HepG2 (cell line): ENCODE measurements at places on chromosomes 3 and 15. TPM values are rescaled to one million over a fixed set of nuclear protein-coding genes. Genes with fewer than 3 reads are reported as not detected.

DNA sequence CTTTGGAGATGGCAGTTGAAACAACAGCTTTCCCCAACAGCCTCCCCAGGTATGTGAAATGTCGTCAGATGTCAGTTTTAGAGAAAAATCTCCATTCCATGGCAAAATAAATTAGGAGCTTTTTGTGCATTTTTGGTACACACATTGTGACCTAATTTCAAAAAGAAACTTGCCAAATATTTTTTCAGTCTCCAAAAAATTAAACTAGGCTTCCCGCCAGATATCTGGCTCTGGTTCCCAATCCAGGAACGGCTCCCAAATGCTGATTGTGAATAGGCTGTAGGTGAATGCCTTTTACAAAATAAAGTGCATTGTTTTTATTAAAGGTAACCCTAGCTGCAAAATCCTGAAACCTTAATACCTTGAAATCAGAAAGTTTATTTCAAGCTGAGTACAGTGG is 10.9 kb downstream of the KCNAB1 start:
- no peak overlapping the region for H3K27ac ChIP-seq
- H3K36me3 ChIP-seq: no peaks in the 10 kb centered on the region
- DNase-seq: no peak

GRCh38 chr15:62382046-62382445 is 217.0 kb upstream of the C2CD4B start:
- DNase-seq: no peak
- H3K4me1 ChIP-seq: 0 out of 2 replicates have a peak, but pooled peaks cover 2% of the 10 kb centered on the region
- H3K4me3 ChIP-seq: no peak overlapping the region
- peaks cover 12% of the 10 kb centered on the region; the same call in 2 of the 3 replicates for H3K27me3 ChIP-seq

GRCh38 chr3:15367059-15367458 is 34.7 kb upstream of the SH3BP5 start:
- no peaks in the 10 kb centered on the region for H3K36me3 ChIP-seq
- peaks cover 7% of the 10 kb centered on the region; the same call in 1 of the 3 replicates for H3K27me3 ChIP-seq
- peaks cover 21% of the 10 kb centered on the region for H3K4me1 ChIP-seq
- no peak overlapping the region for H3K4me3 ChIP-seq
- H3K27ac ChIP-seq: no peak overlapping the region

GRCh38 chr3:109874896-109875708 is 537.8 kb upstream of the DPPA4 start:
- DNase-seq: no peak
- H3K4me3 ChIP-seq: no peak overlapping the region
- H3K27ac ChIP-seq: no peak overlapping the region
- no peaks in the 10 kb centered on the region for H3K36me3 ChIP-seq
- H3K4me1 ChIP-seq: no peaks in the 10 kb centered on the region

DNA sequence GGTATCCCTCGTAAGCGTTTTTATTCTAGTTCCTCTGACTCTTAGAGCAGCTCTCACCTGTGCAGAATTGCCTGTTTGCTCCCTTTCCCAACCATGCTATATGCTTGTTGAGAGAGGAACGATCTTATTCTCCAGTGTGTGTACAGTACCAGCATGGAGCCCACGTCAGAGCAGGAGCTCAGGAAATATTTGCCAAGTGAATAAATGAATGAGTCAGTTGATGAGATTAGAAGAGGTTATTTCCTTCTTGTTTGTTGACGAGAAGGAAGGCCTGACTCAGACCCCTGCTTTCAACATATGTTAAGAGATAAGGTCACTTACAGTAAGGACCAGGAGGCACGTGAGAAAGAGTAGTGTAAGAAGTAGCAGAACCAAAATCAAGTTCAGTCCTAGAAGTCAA is 106.3 kb upstream of the ABHD17C start:
- peak; percentile 51 for DNase-seq
- H3K4me3 ChIP-seq: no peak overlapping the region
- peaks cover 14% of the 10 kb centered on the region for H3K4me1 ChIP-seq
- no peak overlapping the region for H3K27ac ChIP-seq
- H3K36me3 ChIP-seq: no peaks in the 10 kb centered on the region

GRCh38 chr3:31729573-31729972 is 196.8 kb downstream of the STT3B start:
- no peaks in the 10 kb centered on the region for H3K27me3 ChIP-seq
- H3K4me3 ChIP-seq: no peak overlapping the region
- peaks cover 1% of the 10 kb centered on the region; the same call in 1 of the 2 replicates for H3K36me3 ChIP-seq

DNA sequence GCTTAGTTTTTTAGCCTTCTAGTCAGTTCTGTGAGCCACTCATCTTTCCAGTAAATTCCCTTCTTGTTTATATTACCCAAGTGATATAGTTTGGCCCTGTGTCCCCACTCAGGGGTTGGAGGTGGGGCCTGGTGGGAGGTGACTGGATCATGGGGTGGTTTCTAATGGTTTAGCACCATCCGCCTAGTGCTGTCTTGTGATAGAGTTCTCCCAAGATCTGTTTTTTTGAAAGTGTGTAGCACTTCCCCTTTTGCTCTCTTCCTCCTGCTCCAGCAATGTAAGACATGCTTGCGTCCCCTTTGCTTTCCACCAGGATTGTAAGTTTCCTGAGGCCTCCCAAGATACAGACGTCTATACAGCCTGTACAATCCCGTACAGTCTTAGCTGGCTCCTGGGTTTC is 53.7 kb upstream of the INO80 start:
- DNase-seq: no peak
- H3K27me3 ChIP-seq: no peaks in the 10 kb centered on the region
- H3K4me3 ChIP-seq: no peak overlapping the region

DNA sequence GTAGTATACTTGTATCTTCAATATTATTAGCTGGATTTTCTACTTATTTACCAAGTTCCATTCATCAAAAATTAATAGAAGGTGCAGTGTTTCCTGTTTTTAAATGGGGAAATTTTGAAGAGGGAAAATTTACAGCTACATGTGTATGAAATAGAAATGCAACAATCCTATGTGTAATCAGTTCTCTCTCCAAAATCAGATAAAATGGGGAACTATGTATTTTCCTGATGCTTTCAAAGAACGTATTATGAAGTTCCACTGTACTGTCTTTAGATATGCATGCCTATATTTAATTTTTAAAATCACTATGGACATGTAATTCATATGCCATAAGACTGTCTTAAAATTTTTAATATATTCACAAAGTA is 43.4 kb downstream of the DCUN1D1 start:
- no peaks in the 10 kb centered on the region for H3K36me3 ChIP-seq
- H3K4me3 ChIP-seq: no peak overlapping the region
- H3K27ac ChIP-seq: no peak overlapping the region
- no peaks in the 10 kb centered on the region for H3K27me3 ChIP-seq
- no peaks in the 10 kb centered on the region for H3K4me1 ChIP-seq
- no peak for DNase-seq

- H3K27me3 ChIP-seq: no peaks in the 10 kb centered on the region
- H3K4me1 ChIP-seq: no peaks in the 10 kb centered on the region
- H3K4me3 ChIP-seq: no peak overlapping the region
These were observed 37.9 kb upstream of the MINAR1 start for GRCh38 chr15:79394231-79394630.

DNA sequence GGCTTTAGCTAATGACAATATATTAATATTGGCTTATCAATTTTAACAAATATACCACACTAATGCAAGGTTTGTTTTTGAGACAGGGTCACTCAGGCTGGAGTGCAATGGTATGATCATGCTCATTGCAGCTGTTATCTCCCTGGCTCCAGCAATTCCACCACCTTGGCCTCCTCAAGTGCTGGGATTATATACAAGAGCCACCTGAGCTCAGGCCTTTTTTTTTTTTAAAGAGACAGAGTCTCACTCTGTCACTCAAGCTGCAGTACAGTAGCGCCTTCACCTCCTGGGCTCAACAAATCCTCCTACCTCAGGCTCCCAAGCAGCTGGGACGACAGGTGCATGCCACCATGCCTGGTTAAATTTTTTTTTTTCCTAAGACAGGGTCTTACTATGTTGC is 11.7 kb downstream of the DLG1 start:
- DNase-seq: no peak
- peaks cover 11% of the 10 kb centered on the region for H3K4me1 ChIP-seq
- H3K36me3 ChIP-seq: peaks cover 50% of the 10 kb centered on the region
- H3K27ac ChIP-seq: no peak overlapping the region
- no peak overlapping the region for H3K4me3 ChIP-seq

DNA sequence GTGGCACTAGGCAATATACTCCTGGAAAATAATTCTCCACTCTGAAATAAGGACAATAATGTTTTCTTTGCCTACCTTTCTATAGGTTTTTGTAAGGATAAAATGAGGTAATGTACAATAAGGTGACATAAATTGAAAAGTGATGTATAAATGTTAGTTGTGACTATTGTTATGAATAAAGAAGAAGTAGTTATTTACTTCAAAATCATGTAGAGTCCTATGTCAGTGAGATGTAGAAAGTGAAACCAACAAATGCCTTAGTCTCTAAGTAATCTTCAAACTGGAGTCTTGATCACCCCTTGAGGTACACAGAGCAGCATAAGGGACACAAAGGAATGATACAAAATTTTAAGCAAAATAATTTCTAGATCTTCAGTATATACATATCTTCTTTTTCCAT is 60.3 kb upstream of the TP63 start:
- no peak overlapping the region for H3K27ac ChIP-seq
- H3K4me1 ChIP-seq: no peaks in the 10 kb centered on the region
- H3K4me3 ChIP-seq: no peak overlapping the region
- no peaks in the 10 kb centered on the region for H3K36me3 ChIP-seq
- H3K27me3 ChIP-seq: no peaks in the 10 kb centered on the region
- DNase-seq: no peak

GRCh38 chr3:60514085-60514649 is 737.1 kb downstream of the FHIT start:
- no peaks in the 10 kb centered on the region for H3K27me3 ChIP-seq
- no peak overlapping the region for H3K27ac ChIP-seq
- DNase-seq: no peak
- no peak overlapping the region for H3K4me3 ChIP-seq

DNA sequence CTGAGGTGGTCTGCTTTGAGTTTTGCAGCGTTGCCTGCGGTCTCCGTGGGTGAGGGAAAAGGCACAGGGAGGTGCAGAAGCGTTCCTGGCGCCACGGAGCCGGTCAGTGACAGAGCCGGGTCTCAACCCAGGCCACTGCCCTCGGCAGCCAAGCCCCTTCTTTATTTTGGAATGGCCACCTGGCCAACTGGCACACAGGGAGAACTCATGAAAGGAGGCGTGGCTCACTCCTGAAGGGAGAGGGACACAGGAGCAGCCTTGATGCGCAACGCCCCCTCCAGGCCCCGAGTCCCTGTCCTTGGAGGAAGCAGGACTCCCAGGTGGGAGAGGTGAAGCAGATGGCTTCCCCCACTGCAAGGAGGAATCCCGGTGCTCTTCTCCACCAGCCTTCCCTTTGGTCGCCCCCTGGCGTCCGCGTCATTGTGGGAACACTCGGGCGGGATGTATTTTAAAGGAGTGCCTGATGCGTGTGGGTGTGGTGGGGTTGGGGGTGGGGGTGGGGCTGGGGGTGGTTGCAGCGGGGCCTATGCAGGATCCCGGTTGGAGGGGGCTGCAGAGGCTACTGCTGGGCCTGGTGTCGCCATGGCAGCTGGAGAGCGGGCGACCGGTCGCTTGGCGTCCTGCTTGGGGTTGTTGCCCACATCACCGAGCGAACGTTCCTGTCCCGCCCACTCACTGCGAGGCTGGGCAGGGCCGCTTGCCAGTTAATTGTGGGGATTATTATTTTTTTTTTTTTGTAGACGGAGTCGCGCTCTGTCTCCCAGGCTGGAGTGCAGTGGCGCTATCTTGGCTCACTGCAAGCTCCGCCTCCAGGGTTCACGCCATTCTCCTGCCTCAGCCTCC is 32.6 kb downstream of the APBA2 start:
- peak; percentile 20 for DNase-seq
- H3K27me3 ChIP-seq: no peaks in the 10 kb centered on the region
- no peak overlapping the region for H3K4me3 ChIP-seq
- H3K27ac ChIP-seq: no peak overlapping the region
- H3K36me3 ChIP-seq: no peaks in the 10 kb centered on the region
- no peaks in the 10 kb centered on the region for H3K4me1 ChIP-seq

GRCh38 chr3:61820306-61820992 is 259.1 kb downstream of the PTPRG start:
- no peaks in the 10 kb centered on the region for H3K36me3 ChIP-seq
- peaks cover 20% of the 10 kb centered on the region for H3K4me1 ChIP-seq
- no peaks in the 10 kb centered on the region for H3K27me3 ChIP-seq

DNA sequence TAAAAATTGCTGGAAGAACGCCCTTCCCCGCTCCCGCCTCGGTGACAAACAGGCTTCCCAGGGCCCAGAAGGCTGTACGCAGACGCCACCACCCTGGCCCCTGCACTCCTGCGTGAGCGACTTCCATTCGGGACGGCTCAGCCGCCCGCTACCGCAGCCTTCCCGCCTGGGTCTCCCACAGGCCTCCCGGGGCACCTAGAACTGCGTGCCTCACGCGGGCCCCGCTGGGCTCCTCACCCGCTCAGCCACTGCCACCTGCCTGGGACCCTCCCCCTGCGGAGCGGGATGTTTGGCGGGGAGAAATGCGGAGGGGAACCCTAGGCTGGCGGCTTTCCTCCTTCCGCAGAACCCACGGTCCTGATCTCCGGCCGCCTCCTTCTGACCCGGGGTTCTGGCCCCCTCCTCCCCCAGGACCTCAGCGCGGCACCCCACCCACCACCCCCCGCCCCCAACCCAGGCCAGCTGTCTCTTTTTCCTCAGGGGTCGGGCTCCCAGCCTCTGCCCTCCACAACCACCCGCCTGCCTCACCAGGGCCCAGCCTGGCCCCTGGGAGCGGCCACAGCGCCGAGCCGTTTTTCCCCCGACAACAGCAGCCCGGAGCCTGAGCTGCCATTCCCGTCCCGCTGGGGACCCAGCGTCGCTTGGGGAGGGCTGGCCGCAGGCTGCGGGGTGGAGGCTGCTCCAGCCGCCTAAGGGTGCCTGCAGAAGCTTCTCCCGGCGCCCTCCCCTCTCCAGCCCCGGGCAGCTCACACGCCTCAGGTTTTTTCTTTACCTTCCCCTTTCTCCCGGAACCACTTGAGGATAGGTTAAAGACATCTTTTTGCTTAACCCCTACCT is 27.6 kb upstream of the RAB7A start:
- H3K36me3 ChIP-seq: no peaks in the 10 kb centered on the region
- H3K27ac ChIP-seq: no peak overlapping the region
- H3K4me1 ChIP-seq: peaks cover 5% of the 10 kb centered on the region
- no peak for DNase-seq

GRCh38 chr3:42256135-42256819 is 9.7 kb downstream of the CCK start:
- no peak overlapping the region for H3K4me3 ChIP-seq
- no peaks in the 10 kb centered on the region for H3K36me3 ChIP-seq
- DNase-seq: no peak
- H3K4me1 ChIP-seq: no peaks in the 10 kb centered on the region

GRCh38 chr3:112774293-112774926 is 72.3 kb downstream of the CD200R1L start:
- no peaks in the 10 kb centered on the region for H3K36me3 ChIP-seq
- no peaks in the 10 kb centered on the region for H3K27me3 ChIP-seq
- no peaks in the 10 kb centered on the region for H3K4me1 ChIP-seq
- no peak for DNase-seq
- no peak overlapping the region for H3K4me3 ChIP-seq

The KBTBD13 gene
- not detected in 2 replicates for total RNA-seq

The GJD2 gene
- not detected in 2 replicates for total RNA-seq

The THOC7 gene
- total RNA-seq: 63.5 and 80.4 TPM in 2 replicates

The CLDN18 gene
- not detected in 2 replicates for total RNA-seq

The NEK10 gene
- total RNA-seq: 14.2 and 15.0 TPM in 2 replicates

The CERS3 gene
- not detected in 2 replicates for total RNA-seq

The ALDH1L1 gene
- total RNA-seq: 20.8 and 28.7 TPM in 2 replicates

The MASP1 gene
- total RNA-seq: 9.3 and 10.8 TPM in 2 replicates

The PDZRN3 gene
- not detected in 2 replicates for total RNA-seq
